Breast epithelium (tissue), 4 donors: ENCODE measurements at places on chromosomes 5 and 9. TPM values are rescaled to one million over a fixed set of nuclear protein-coding genes. Genes with fewer than 3 reads are reported as not detected.

DNA sequence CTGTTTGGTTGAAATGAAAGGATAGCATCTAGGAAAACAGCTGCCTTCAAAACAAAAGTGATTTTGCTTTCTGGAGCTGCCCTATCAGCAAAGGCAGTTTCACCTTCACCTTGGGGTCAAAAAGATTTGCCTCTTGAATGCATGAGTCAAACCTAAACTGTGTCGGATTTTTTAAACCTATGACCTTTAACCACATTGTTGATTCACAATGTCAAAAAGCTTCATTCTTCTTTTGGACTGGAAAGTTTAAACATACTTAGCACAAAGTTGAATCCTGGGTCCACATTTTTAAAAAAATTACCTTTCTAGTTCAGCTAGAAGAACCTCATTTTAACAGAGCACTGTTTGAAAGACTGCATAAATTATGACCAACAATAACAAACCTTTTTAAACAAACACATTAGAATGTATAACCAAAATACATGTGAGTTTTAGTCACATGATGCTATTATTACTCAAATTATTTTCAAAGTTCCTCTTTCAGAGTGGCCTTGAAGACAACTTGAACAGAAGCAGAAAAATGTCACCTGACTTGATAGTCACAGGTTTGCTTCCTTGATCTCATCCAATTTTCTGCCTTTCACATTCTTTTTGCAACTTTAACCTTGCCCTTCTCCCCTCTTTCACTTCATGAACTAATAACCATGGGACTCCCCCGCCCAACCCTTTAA lies 109.7 kb upstream of the LHFPL2 start:
- H3K4me1 ChIP-seq, result no peaks in the 10 kb centered on the region
- H3K36me3 ChIP-seq, result no peaks in the 10 kb centered on the region
- H3K27ac ChIP-seq, result no peak overlapping the region
- no peak overlapping the region for H3K4me3 ChIP-seq

- H3K27me3 ChIP-seq, result no peaks in the 10 kb centered on the region
- no peak overlapping the region for H3K4me3 ChIP-seq
- H3K27ac ChIP-seq, result no peak overlapping the region
- no peaks in the 10 kb centered on the region for H3K36me3 ChIP-seq
Measured at GRCh38 chr5:83925955-83926337, 205.3 kb upstream of the HAPLN1 start.

- H3K4me3 ChIP-seq, result no peak overlapping the region
- H3K27me3 ChIP-seq, result no peaks in the 10 kb centered on the region
- H3K4me1 ChIP-seq, result no peaks in the 10 kb centered on the region
Measured at GRCh38 chr9:133775951-133776905, 38.1 kb upstream of the SARDH start.

GRCh38 chr9:83388346-83388745 lies 149.9 kb downstream of the FRMD3 start:
- H3K27ac ChIP-seq, result no peak overlapping the region
- no peak overlapping the region for H3K4me3 ChIP-seq
- no peaks in the 10 kb centered on the region for H3K36me3 ChIP-seq
- H3K27me3 ChIP-seq, result no peaks in the 10 kb centered on the region
- no peaks in the 10 kb centered on the region for H3K4me1 ChIP-seq

DNA sequence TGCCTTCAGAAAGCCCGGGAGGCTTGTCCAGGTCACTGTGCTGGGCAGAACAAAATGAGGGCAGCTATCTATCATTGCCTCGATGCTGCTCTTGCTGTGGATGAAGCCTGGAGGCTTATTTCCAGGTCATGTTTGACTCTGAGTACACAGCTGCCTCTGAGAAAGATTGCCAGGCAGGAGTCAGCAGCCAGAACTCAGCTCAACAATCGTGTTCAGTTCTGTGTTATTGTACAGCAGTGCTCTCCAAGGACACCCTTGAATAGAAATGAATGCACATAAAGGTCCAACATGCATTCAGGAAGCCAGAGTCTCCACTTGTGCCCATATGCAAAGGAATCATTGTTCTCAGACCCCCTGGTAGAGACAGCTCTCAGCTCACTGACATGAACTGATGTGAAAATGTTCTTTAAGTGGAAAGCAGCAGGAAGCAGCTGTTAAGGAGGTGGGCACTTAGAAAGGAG lies 61.7 kb upstream of the ZFR start:
- H3K4me3 ChIP-seq, result no peak overlapping the region
- peak overlapping the region; percentile 71 for H3K27ac ChIP-seq
- no peaks in the 10 kb centered on the region for H3K27me3 ChIP-seq
- H3K4me1 ChIP-seq, result peaks cover 11% of the 10 kb centered on the region

DNA sequence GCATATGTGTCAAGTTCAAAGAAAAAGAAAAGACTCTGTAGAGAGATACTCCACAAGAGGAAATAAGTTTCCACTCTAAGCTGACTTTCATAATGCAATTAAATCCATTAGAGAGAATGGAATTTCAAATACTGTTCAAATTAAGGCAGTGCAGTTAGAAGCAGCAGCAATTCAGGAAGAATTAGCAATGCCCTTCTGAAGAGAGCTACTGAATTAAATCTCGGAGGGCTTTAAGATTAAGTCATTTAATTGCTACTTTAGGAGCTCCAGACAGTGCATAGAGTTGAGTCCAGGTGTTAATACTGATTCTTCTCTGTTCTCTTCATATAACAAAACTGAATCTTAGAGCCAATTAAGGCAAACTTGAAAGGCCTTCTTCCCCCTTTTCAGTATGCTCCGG lies 8.5 kb downstream of the CDH12 start:
- no peak for DNase-seq
- no peak overlapping the region for H3K27ac ChIP-seq
- H3K4me3 ChIP-seq, result no peak overlapping the region
- no peaks in the 10 kb centered on the region for H3K36me3 ChIP-seq
- no peaks in the 10 kb centered on the region for H3K4me1 ChIP-seq

GRCh38 chr9:73515216-73515615 lies 363.6 kb downstream of the ANXA1 start:
- no peak overlapping the region for H3K27ac ChIP-seq
- H3K4me3 ChIP-seq, result no peak overlapping the region
- H3K36me3 ChIP-seq, result no peaks in the 10 kb centered on the region
- H3K4me1 ChIP-seq, result no peaks in the 10 kb centered on the region
- no peak for DNase-seq
- no peaks in the 10 kb centered on the region for H3K27me3 ChIP-seq

GRCh38 chr5:61431923-61432620 lies 100.0 kb downstream of the ZSWIM6 start:
- H3K36me3 ChIP-seq, result no peaks in the 10 kb centered on the region
- H3K4me1 ChIP-seq, result no peaks in the 10 kb centered on the region
- H3K27me3 ChIP-seq, result no peaks in the 10 kb centered on the region
- DNase-seq, result no peak

DNA sequence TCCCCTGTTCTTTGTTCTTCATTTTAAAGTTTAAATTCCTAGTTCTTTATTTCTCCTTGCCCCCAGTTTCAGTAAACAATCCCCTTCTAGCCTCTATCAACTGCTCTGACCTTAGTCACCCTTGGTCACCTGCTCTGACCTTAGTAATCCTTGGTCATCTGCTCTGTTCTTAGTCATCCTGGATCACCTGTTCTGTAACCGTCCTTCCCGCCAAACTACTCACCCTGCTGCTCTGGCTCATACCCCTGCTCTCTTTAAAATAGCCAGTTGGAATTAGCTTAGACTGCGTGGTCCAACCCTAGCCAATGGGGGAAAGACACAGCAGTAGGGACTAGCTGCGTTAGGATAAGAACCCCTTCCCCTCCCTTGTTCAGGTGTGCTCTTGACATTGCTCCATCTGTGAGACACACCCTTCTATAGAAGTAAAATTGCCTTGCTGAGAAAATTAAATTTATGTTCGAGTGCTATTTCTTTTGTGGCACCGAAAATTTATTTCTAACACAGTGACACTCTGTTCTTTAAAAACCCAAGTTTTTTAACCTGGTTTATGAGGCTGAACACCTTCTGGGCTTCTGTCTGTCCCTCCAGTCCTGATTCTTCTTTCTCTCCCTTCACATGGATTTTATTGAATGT lies 3.8 kb downstream of the PRRC1 start:
- no peak overlapping the region for H3K4me3 ChIP-seq
- H3K36me3 ChIP-seq, result peaks cover 8% of the 10 kb centered on the region
- no peak overlapping the region for H3K27ac ChIP-seq
- no peaks in the 10 kb centered on the region for H3K27me3 ChIP-seq
- no peak for DNase-seq

DNA sequence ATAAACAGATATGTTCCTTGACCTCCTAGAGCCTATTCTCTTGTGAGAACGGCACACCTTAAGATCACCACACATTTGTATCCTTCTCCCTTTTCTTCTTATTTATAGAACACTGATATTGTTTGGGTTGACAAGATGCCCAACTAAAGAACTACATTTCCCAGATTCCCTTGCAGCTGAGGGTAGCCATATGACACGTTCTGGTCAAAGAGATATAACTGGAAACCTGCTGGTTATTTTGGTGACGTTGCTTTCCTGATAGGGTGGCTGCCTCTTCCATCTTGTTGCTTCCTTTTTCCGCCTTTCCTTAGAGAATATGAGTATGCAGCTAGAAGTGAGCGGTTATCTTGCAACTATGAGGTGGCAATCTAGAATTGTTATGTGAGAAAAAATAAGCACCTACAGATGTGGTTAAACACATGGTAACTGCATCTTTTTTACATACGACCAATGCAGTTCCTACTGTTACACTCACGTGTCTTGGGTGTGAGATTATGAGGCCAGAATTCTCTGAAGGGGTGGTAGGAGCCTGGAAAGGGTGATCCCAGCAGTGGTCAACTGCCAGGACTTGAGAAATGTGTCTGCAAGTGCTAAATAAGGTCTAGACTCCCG lies 72.9 kb downstream of the SEC61B start:
- no peak for DNase-seq
- no peaks in the 10 kb centered on the region for H3K4me1 ChIP-seq
- H3K36me3 ChIP-seq, result no peaks in the 10 kb centered on the region

- H3K27ac ChIP-seq, result no peak overlapping the region
- no peaks in the 10 kb centered on the region for H3K27me3 ChIP-seq
- H3K4me1 ChIP-seq, result no peaks in the 10 kb centered on the region
- no peak overlapping the region for H3K4me3 ChIP-seq
Measured at GRCh38 chr5:67259548-67260215, 63.1 kb upstream of the CD180 start.

DNA sequence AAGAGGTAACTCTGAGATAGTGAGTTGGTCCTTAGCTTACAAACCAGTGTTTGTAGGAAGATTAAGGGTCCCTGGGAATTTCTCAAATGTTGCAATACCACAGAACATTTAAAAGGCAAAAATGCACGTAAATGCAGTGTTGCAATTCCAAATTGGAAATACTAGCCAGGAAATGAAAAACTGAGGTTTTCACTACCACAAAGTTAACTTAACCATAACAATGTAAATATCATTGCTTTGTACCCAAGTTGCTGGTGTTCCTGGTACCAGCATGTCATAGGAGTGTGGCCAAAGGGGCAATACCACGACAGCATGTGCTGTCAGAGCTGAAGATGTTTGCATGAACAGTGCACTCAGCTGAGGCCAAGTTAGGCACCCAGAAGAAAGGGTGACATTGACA lies 382.9 kb downstream of the GLIS3 start:
- H3K36me3 ChIP-seq, result no peaks in the 10 kb centered on the region
- H3K27me3 ChIP-seq, result no peaks in the 10 kb centered on the region
- H3K4me1 ChIP-seq, result no peaks in the 10 kb centered on the region
- DNase-seq, result no peak

- no peaks in the 10 kb centered on the region for H3K36me3 ChIP-seq
- peak; percentile 47 for DNase-seq
- no peak overlapping the region for H3K4me3 ChIP-seq
- no peaks in the 10 kb centered on the region for H3K27me3 ChIP-seq
- H3K27ac ChIP-seq, result peak overlapping the region; percentile 35
Measured at GRCh38 chr5:54620141-54620933, 102.8 kb downstream of the SNX18 start.

DNA sequence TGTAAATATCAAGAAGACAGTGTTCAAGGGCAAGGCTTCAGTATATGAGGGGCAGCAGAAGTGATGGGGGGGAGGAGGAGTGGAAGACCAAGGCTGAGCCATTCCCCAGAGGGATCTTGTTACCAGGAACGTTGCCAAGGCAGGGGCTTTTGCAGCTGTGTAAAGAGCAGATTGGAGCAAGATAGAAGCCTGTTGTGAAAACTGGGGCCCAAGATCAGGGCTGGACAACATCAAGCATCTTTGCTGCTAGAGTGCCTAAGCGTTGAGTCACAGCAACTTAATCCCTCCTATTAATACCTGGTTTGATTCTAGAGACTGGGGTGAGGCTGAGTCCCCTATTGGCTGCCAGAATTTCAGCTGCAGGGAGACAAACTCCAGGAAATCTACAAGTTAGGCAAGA lies 18.4 kb upstream of the ERCC6L2 start:
- H3K36me3 ChIP-seq, result no peaks in the 10 kb centered on the region
- no peaks in the 10 kb centered on the region for H3K27me3 ChIP-seq
- no peak overlapping the region for H3K4me3 ChIP-seq
- H3K27ac ChIP-seq, result no peak overlapping the region
- DNase-seq, result no peak

DNA sequence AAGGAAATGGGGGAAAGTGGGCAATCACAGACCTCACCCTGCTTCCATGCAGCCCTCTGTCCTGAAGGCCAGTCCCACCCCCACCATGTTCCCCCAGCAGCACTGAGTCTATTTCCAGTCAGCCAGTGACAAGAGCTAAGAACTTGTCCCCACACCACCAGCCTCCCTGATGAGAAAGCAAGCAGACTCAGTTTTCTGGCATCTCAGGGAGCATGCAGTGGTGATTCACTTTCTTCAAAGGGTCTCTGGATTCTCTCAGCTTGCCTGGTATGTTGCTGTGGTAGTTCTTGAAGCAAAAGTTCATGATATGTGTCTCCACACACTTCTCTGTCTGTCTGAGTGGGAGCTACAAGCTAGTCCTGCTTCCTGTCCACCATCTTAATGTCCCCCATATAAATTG lies 799.9 kb upstream of the TYRP1 start:
- no peaks in the 10 kb centered on the region for H3K4me1 ChIP-seq
- no peak for DNase-seq
- no peak overlapping the region for H3K4me3 ChIP-seq
- H3K27ac ChIP-seq, result no peak overlapping the region

CREBRF gene
- total RNA-seq, result 51.1 TPM

TMEM232 gene
- total RNA-seq, result 4.6 TPM

GGTA1 gene
- total RNA-seq, result 29.6 TPM

STPG3 gene
- total RNA-seq, result not detected

SMIM33 gene
- total RNA-seq, result not detected

MYO10 gene
- 22.6 TPM for total RNA-seq

SLC9A3 gene
- total RNA-seq, result 5.6 TPM

CTXN3 gene
- total RNA-seq, result not detected

NR6A1 gene
- total RNA-seq, result 3.9 TPM

TNIP1 gene
- total RNA-seq, result 91.8 TPM

CCNO gene
- 0.32 TPM for total RNA-seq

ADAMTS19 gene
- total RNA-seq, result 0.29 TPM

GNAQ gene
- total RNA-seq, result 49.3 TPM

ARSI gene
- 0.48 TPM for total RNA-seq
